Cardiac septum (tissue), 1 donor: ENCODE measurements at places on chromosomes 3 and 15. TPM values are rescaled to one million over a fixed set of nuclear protein-coding genes. Genes with fewer than 3 reads are reported as not detected.

Gene SLC9A9
- 3.6 TPM for total RNA-seq

Gene SLC26A6
- 8.9 TPM for total RNA-seq

Gene ZNF710
- total RNA-seq = 3.9 TPM

Gene CCK
- not detected for total RNA-seq
